ENCODE measurements at places on chromosomes 2 and 18.

DNA sequence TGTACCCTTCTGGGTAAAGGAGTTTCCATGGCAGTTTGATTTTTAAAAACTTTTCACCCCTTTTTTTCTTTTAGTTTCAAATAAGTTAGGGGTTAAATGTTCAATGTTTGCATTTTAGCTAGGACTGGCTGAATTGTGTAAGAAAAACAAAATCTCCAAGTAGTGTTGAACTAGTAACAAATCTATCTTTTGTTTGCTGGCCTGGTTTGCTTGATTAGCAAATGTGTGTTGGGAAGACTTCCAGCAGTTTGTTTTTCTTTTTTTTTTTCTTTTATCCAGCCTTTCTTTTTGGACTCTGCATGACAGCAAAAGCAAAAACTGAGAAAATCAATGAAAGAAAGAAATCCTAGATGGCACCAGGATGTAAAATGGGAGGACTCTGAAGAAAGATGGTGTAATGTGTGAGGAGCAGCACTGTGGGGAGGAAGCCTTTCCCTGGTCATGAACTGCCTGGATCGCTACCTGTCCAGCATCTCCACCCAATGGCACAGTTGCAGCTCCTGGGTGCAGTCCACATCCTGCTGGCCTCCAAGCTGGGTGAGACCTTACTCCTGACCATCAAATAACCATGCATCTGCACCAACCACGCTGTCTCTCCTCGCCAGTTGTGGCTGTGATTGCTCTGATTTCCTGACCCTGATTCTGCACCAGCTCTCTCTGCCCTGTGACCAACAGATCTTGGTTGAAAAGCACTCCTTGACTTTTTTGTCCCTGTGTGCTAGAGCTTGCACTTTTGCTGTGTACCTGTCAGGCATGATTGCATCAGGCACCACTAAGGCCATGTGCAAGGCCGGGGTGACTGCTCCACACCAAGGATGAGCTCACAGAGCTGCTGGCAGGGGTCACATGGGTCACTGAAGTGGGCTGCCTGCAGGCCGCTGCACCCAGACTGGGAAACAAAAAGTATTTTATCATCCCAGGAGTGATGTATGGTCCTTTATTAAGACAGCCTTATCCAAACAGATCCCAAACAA, 71.2 kb upstream of the ZNF236 start:
- no peak for DNase-seq

- no peak for DNase-seq
These were observed 34.0 kb upstream of the STRN start for GRCh38 chr2:37000318-37000717.

- DNase-seq: no peak
These were observed 297.7 kb upstream of the TNP1 start for GRCh38 chr2:217157581-217157980.

GRCh38 chr2:12201369-12201768, 454.9 kb downstream of the LPIN1 start:
- DNase-seq: no peak

DNA sequence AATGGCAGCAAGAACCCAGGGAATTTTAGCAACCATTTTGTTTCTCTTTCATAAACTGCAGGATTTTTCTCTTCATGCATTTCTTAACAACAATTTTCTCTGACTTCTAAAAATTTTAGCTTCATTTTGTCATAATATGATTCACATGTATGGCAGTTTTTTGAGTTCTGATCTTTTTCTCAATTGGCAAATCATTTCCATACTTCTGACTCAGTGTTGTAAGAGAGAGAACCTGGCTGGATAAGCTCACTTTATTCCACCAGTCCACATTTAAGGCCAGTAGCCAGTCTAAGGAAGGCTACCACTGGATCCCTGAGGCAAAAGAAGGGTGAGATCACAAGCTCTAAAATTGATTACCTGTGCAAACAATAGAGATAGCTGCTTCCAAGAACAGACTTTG, 42.8 kb upstream of the COL3A1 start:
- DNase-seq: no peak

DNA sequence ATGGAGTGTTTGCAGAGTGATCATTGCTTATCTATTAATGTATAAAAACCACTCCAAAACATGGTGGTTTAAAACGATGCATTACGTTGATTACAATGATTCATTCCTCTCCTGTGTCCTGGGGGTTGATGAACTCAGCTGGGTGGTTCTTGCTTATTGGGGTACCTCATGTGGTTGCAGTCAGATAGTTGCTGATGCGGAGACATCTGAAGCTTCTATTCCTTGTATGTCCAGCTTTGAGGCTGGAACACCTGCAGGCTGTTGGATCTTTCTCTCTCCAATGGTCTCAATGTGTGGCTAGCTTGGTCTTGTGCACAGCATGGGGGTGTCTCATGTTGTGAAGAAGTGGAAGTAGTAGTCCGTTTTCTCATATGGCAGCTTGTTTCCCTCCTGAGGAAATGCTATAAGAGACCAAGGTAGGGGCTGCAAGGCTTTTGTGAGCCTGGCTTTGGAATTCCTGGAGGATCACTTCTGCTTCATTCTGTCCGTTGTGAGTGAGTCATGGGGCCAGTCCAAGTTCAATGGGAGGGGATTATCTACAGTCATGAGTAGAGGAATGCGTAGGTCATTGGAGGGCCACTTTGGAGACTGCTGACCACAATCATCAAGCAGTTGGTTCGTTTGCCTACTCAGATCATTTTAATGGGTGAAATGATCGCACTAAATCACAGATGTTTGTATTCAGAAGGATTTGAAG, 601.0 kb downstream of the SLC4A3 start:
- DNase-seq: no peak

DNA sequence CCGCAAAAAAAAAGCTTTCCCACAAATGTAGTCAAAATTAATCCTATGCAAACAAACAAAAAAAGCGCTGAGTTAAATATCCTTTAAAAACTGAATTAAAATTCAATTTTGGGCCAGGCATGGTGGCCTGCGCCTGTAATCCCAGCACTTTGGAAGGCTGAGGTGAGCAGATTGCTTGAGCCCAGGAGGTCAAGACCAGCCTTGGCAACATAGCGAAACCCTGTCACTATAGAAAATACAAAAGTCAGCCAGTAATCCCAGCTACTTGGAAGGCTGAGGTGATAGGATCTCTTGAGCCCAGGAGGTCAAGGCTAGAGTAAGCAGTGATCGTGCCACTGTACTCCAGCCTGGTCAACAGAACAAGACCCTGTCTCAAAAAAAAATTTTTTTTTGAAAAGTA, 8.8 kb upstream of the MARCHF7 start:
- DNase-seq: no peak

Measured in retina (tissue), 1 donor.